Right hindlimb (tissue), 1 donor: ENCODE measurements at places on chromosomes 7 and 10.
A peak's percentile ranks its signal among the peaks of the same experiment; 100 is the strongest.

- DNase-seq = no peak
Measured at GRCh38 chr10:11936389-11937152, 106.0 kb downstream of the UPF2 start.

DNA sequence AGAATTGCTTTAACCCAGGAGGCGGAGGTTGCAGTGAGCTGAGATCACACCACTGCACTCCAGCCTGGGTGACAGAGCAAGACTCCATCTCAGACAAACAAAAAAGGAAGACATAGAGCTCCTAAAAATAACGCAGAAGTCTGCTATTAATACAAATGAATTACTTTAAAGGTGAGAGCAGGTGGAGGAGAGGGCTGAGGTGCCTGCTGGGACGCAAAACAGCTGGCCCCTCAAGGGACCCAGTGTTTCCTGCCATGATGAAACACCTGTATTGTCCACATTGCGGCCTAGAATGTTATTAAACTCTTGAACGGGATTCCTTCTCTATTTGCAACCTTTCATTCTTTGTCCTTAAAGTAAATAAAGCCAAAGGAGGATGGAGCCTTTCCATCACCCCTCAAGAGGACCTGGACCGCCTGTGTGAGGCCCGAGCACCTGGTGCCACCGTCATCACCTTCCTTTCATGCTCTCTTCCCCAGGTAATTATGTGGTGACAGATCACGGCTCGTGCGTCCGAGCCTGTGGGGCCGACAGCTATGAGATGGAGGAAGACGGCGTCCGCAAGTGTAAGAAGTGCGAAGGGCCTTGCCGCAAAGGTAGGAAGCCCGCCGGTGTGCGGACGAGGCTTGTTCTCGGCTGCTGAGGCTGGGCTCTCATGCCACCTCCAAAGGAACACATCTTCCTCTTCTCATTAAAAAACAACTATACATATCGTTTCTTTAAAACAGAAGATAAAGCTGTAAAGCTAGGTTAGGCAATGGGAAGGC is 136.7 kb downstream of the EGFR start:
- no peak for DNase-seq

DNA sequence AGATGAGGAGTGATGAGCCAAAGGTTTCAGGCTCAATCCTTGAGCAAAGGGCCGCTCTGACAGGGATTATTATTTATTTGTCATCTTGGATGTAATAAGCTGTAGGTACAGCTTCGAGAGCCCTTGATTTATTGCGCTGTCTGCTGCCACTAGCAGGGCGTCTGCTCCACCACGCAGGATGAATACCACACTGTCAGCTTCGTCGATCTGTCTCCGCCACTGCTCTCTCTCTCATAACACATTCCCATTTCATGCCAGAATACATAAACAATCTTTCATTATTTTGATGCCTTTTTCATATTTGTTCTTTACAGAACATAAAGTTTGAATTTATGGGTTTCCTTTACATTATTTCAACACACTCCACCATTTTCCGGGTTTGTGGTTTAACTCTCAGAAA is 276.6 kb downstream of the LRMDA start:
- peak; percentile 32 for DNase-seq

DNA sequence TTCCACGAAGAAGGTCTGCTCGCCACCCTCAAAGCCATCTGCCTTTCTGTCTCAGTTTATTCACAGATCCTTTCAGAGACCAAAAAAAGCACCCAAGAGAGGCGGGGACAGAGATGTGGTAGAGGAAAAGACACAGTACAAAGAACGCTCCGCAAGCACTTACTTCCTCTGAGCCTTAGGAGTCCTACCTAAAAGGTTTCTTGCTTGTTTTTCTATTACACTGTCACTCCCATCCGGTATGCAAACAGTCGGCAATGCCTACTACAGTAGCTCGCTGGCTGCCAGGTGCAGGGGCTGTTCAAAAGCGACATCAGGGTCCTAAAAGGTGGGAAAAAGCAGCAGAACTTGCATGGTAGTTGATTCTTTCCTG is 816 bp downstream of the TECPR1 start:
- DNase-seq = no peak

GRCh38 chr10:70597856-70598815 is 4.4 kb downstream of the PRF1 start:
- no peak for DNase-seq

DNA sequence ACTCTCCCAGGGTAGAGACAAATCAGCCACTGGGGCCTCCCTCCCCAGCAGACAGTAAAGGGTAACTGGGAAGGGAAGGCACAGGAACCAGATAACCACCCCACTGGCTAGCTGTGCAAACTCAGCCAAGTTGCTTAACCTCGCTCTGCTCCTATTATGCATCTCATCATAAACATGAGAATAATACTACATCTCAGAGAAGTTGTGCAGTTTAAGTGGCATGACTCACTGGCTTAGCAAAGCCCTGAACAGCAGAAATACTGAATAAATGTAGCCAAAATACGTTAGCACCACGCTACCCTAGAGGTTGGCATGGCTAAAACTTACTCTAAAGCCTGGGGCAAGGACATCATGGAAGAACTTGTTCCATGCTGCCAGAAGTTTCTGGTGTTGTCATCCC is 128.1 kb upstream of the ANK3 start:
- DNase-seq = no peak

GRCh38 chr7:52791176-52791700 is 244.2 kb upstream of the POM121L12 start:
- no peak for DNase-seq

GRCh38 chr7:118870187-118870586 is 645.7 kb downstream of the ANKRD7 start:
- no peak for DNase-seq

DNA sequence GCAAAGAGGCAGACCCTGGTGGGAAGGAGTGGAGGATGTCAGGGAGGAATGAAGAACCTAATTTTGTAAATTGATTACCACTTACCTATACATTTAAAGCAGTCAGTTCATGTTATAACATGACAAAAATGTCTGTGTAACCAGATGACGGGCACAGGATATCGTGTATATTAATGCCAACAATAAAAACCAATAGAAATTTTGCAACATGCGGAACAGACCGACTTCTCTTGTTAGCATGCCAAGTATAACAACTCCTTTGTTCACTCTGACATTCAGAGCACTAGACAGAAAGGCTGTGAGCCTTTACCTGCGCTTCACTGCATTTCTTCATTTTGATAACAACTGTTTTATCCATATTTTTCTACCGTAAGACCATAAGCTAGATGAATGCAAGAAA is 29.9 kb downstream of the CDK6 start:
- DNase-seq = no peak

DNA sequence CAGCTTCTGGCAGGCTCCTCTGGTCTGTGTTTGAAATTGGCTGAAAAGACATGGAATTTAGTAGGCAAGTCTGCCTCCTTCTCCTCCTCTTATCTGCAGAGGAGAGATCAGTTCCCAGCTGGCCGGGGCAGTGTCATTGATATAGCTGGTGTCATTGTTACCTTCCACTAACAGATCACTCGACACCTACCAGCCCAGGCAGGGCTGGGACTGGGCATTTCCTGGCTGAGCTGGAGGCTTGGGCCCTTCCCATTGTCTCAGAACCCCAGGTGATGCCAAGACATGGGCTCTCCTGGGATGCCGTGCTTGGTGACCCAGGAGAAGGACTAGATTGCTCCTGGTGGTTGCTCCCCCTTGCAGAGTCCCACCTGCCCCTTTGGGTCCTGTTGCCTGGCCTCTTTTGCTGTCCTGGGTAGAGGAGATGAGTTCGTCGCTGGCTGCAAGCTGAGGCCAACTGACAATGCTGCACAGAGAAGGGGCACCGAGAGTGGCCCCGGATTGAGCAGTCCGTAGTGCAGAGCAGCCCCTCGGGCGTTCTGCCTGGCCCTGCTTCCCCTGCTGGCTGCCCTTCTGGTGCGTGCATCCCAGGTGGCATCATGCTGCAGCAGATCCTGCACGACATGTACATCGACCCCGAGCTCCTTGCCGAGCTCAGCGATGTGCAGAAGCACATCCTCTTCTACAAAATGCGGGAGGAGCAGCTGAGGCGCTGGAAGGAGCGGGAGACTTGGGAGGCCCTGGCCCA is at the start of gene SH2D4B:
Gene SH2D4B, plus strand, starts transcription at position 167 of the 745 bp plus-strand sequence. Its CDS starts 430 bp downstream, at position 597.
- no peak for DNase-seq

DNA sequence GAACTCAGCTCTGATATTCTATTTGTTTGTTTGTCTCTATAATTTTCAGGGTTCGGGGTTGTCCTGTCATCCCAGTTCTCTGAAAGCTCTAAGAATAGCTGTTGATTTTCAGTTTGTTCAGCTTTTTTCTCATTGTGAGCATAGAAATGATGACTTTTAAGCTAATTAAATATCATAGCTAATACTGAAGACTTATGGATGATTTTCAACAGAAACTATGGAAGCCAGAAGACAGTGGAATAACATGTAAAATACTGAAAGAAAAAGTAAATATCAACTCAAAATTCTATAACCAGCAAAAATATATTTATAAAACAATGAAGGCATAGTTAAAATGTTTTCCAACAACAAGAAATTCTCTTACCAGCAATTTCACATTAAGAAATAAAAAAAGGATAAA is 96.4 kb upstream of the ETV1 start:
- no peak for DNase-seq

DNA sequence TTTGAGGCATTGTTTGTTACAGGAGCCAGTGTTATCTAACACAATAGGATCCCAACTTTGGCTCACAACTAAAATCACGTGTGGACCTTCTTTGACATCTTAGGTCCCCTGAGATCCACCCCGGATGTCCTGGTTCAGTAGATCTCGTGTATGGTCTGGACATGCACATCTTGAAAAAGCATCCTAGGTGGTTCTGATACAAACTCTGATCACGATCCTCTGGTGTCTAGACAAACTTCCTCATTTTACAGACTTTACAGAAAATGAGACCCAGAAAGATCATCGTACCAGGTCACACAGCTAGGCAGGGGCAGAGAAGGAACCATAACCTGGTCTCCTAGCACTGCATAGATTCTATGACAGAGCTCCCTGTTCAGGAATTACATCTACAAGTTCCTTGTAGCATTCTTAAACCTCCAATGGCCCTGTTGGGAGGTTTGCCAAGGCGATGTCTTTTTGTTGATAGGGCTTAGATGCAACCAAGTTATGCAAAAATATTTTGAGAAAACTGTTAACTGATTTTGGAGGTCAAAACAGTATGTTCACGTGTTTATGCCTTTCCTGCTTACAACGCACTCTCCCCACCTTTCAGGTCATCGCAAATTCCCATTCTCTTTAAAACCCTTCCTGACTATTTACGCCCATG is 30.8 kb upstream of the CHST15 start:
- no peak for DNase-seq

DNA sequence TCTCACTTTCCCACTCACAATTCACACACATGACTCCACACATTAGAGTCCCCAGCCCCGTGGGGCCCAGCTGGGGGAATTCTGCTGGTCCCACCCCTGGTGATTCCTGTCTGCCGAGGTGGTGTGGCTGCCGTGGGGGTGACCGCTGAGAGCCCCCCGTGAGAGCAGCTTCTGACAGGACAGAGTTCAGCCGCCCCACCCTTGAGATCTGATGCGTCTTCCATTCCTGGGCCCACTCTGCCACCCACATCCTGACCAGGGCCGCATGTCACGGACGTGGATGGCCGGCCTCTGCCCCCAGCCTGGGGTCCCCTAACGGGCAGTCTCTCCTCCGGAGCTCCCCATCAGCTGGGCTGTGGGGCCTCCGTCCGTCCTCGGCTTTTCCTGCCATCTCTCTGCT is 240.1 kb upstream of the PITRM1 start:
- no peak for DNase-seq

DNA sequence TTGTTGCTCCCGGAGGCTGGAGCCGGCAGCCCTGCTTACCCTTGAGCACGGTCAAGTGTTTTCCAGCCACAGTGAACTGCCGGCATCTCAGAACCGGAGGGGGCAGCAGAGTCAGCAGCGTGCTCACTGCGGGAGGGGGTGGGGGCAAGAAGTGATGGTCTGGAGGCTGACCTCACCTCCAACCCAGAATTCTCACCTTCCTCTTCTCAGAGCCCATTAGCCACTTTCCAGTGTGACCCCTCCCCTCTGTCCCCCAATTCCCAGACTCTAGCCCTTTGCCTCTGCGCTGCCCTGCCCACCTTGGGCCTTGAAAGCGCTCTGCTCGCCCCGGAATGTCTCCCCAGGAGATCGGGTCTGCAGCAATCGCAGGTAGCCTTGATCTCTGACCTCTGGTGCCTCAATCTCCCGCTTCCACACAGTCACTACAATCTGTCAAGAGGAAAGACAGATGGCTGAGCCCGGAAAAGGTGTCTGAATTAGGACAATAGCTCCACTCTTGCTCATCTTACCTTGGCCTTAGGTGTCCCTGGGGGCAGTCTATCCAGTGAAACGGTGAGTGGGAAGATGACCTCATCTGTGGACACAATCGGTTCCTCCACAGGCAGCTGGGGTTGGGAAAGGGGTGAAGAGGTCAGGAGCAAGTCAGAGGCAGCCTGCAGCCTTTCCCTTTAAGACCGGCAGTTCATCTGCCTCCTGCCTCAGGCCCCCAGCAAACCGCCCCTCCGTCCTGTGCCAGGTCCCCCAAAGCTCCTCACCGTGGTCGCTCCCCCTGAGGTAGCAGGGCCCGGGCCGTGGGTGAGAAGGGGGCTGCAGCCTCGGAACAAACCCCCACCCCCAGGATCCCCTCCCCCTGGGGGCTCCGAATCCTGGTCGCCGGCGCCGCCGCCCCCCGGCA is 942 bp downstream of the TRAPPC14 start:
- DNase-seq = peak; percentile 34

- DNase-seq = no peak
Measured at GRCh38 chr10:112712536-112712935, 237.5 kb upstream of the TCF7L2 start.

DNA sequence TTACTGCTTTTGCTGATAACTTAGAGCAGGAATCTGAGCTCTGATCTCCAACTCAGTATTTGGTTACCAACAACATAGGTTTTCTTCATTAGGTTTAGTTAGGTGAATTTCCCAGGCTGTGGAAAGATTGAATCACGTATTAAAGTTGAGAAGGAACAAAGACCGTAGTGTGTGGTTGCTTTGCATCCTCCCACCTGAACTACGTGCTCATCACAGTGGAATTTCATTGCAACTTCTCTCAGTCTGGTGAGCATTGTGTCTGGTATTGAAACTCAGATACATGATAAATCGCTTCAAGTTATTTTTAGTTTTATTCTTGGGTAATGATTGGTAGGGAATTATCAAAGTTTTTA is 139.4 kb upstream of the AKR1E2 start:
- no peak for DNase-seq

DNA sequence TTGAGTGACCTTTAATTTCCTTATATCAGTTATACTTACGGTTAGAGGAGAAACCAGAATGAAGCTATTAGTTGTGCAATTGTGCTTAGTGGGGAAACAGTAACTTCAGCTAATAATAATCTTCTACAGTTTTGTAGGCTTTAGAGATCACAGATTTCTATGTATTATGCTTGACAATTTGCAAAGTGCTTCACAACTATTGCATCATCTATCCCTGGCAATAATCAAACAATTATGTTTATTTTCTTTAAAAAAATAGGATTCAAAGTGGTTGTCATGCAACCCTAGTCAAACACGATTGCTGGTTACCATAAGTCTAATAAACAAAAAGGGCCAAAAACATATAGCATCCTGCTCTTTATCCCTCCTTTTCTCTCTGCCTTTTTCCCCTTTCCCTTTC is 530.3 kb downstream of the NXPH1 start:
- DNase-seq = no peak

GRCh38 chr7:33725111-33726025 is 180.0 kb upstream of the BMPER start:
- no peak for DNase-seq
